Immature natural killer cell (primary cell): ENCODE measurements at places on chromosomes 7 and 10. TPM values are rescaled to one million over a fixed set of nuclear protein-coding genes. Genes with fewer than 3 reads are reported as not detected.

Gene SEMA3D
- not detected for polyA plus RNA-seq

DNA sequence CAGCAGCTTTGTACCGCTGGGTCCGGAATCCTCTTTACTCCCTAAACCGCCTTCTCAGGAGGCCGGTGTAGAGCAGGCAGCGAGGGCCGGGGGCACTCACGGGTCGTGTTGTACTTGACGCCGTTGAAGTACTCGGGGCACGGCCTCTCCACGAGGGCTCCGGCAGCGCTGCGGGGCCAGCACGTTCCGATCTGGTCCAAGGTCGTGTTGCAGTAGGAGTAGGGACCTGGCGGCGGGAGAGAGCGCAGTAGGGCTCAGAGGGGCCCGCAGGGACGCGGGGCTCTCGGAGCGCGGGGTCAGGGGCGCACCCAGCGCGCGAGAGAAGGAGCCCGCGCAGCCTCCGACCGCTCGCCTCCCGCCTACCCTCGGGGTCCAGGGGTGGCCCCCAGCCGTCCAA lies 443 bp downstream of the CRHR2 start:
- DNase-seq: no peak

Gene KIAA1217
- not detected for polyA plus RNA-seq

Gene CLRN3
- not detected for polyA plus RNA-seq

DNA sequence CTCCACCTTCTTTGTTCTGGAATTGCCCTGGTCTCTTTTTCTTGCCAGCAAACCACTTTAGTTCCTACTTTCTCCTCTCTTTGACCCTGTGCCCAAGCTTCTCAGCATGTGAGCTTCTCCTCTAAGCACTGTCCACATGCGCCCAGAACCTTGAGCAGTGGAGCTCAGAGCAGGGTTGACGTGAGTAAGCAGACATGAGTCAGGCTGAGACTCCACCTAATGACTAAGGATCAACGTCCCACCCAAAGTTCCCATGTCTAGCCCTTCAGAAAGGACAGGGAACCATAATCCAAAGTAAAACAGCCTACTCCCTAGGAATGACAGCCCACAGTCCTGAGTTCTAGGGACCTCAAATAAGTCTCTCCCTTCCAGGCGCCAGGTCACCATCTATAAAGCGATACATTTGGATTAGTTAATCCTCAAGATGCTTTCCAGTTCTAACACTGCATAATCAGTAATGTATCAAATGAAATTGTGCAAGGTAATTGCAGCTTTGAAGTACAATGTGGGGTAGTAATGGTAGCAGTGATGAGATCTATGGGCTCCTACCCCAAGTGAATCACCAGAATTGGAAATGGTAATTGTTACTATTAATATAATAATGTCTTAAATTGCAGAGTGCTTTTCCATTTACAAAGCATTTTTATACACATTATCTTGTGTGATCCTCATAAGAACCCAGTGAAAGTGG lies 44.5 kb downstream of the KCNMA1 start:
- no peak for DNase-seq

GRCh38 chr7:3109311-3109915 lies 65.7 kb upstream of the CARD11 start:
- DNase-seq: no peak

- DNase-seq: no peak
Measured at GRCh38 chr10:413662-414071, 275.8 kb downstream of the DIP2C start.

GRCh38 chr10:71357792-71358265 lies 38.8 kb downstream of the SLC29A3 start:
- no peak for DNase-seq

DNA sequence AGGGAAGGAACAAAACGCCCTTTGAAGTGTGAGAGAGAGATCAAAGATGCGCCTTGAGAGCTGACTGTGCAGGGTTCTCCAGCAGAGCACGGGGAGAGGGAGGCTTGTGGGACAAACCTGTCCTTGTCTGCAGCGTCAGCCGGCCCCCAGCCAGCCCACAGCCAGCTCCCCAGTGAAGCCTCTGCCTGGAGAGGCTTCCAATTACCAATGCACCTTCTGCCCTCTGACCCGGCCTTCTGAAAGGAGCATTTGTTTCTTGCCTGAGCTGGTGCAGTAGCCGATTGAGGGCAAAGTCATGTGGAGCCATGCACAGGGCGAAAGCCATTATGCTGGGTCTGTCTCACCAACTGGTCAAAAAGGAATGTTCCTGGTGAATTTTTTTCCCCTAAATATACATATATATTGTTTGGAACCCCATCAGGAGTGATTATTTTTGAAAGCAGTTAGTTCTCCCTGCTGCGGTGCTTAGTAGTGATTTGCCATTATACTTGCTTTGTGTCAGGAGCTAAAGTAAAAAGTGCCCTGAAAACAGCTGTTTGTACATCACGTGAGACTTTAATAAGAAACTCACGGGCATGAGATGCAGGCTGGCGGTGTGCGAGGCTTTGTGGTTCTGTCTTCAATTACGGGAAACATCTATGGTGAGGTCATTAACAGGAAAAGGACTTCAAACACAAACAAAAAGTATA lies 268.6 kb downstream of the KLF6 start:
- DNase-seq: no peak

DNA sequence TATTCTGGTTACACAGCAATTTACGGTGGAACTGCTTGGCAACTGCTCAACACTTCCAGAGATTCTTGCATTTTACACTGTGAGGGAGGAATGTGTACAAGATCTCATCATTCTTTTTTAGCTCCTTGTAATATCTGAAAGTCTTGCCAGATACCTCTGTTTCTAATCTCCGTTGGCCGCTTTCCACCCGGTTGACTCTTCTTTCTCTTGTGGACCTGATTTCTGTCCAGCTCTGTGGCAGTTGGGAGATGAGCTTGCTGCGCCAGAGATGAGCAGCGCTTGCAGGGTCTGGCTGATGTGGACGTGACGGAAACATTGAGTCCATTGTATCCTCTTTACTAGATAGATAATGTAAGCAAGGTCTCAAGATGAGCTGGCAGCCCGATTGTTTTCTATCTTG lies 27.6 kb downstream of the SPAG6 start:
- no peak for DNase-seq

DNA sequence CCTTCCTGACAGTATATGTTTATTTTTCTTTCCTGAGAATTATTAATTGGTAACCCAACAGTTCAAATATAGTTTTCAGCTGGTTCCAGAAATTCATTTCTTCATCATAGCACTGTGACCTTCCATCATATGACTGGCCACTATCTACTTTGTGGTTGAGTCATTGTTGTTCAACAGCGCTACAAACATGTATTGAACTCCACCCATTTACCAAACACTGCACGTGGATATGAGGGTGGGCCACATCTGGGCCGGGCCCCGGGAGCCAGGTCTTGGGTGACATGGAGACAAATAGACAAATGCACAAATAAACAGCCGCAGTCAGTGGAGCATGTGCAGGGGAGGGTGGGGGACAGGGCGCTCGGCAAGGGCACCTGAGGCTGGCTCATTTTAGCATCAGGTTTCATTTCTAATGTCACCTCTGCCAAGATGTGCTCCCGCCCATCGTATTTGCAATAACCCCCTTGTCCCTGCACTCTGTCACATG lies 24.0 kb upstream of the EEPD1 start:
- DNase-seq: no peak

GRCh38 chr10:6537770-6538169 lies 42.3 kb downstream of the PRKCQ start:
- DNase-seq: no peak

Gene VWA2
- polyA plus RNA-seq: not detected

- no peak for DNase-seq
Measured at GRCh38 chr10:124153023-124153826, 59.8 kb upstream of the CHST15 start.

GRCh38 chr10:61992059-61992460 lies 90.6 kb downstream of the ARID5B start:
- peak; percentile 43 for DNase-seq

- DNase-seq: no peak
Measured at GRCh38 chr7:141847996-141848395, 6.7 kb upstream of the PRSS37 start.

Gene UTF1
- not detected for polyA plus RNA-seq

Gene TMEM270
- not detected for polyA plus RNA-seq

Gene HACD1
- 5.3 TPM for polyA plus RNA-seq

DNA sequence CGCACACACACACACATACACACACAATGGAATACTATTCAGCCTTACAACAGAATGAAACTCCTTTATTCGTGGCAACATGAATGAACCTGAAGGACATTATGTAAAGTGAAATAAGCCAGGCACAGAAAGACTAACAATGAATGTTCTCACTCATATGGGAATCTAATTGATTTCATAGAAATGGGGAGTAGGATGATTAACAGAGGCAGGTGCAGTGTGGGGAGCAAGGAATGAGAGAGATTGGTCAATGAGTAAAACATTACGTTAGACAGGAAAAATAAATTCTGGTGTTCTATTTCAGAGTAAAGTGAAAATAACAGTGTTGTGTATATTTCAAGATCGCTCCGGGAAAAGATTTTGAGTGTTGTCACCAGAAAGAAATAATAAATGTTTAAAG lies 694.5 kb downstream of the NXPH1 start:
- DNase-seq: no peak

- DNase-seq: no peak
Measured at GRCh38 chr7:87941138-87941537, 7.1 kb downstream of the ADAM22 start.

Gene CDH23
- 0.59 TPM for polyA plus RNA-seq

DNA sequence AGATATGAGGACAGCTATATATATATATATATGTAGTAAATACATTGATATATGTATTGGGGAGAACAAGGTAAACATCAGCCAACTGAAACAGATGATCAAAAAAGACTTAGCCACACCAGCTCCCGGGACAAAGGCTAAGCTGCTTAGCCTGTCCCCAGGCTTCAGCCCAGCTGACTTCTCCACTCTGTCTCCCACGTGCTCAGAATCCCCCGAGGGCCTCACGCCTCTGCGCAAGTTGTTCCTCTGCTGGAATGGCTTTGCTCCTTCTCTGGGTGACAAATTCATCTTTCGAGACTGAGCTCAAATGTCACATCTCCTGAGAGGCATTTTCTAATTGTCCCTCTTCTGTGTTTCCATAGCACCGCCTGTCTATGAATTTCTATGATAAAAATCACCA lies 8.6 kb upstream of the INSIG1 start:
- DNase-seq: no peak

DNA sequence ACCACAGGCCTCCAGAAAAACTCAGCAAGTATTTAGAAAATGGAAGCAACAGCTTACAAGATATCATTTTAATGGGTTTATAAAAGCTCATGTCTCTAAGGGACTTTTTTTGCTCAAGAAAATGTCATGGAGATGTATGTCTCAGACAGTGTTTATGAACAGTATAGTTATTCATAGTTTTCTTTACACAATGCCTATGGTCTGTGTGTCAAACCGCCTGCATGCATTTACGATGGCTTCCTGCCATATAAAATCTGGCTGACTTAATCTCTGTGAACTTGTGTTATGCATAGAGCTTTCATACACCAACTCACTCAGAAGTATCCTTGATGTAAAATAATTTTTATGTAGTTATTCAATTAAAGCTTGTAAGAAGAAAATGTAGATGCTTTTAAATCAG lies 1314.2 kb upstream of the LRRTM3 start:
- DNase-seq: no peak

- peak; percentile 41 for DNase-seq
Measured at GRCh38 chr10:79400146-79401004, 45.0 kb downstream of the ZCCHC24 start.

GRCh38 chr10:76126607-76127527 lies 695.4 kb downstream of the LRMDA start:
- no peak for DNase-seq

DNA sequence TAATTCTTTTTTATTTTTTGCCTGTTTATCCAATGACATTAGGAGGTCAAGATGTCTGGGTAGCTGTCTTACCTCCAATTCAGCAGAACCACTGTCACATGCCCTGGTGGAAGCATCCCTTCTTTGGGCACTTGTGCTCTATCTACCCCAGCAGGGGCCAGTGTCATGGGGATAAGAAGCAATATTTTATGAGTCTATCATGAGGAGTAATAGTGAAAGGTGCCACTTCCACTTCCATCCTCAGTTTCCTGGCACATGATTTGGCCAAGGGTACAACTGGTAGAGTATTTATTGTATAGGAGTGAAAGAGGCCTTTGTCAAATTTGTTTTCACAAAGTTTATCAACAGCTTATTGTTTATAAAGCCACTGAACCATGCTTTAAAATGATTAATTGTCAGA lies 112.5 kb downstream of the CCDC71L start:
- no peak for DNase-seq

DNA sequence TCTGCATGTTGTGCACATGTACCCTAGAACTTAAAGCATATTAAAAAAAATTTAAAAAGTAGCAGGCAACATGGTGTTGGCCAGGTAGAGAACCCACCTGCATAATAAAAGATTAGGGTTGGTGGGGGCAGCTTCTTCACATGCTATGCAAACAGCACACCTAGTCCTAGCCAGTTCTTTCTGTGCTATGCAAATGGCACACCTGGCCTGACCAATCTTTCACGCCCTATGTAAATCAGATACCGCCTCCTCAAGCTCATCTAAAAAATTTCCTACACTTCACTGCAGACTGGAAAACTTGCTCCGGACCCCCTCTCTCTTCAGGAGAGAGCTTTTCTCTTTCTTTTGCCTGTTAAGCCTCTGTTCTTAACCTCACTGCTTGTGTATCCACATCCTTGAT lies 14.5 kb upstream of the PIP start:
- DNase-seq: no peak

DNA sequence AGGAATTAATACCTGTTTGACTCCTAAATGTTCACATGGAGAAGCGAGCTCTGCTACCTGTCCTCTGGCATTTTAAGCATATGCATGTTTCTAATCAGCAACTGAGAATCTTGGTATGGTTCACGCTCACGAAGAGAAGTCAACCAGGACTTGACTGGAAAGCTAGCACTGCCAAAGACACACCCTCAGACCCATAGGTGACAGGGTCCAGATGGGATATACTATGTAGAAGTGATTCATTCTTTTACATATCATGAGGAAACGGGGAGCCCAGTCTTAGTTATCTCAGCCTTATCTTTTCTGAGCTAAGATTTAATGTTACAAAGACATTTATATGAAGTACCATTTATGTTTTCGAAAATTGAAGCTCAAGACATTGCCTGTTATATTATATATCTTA lies 313.0 kb downstream of the DOCK4 start:
- no peak for DNase-seq

DNA sequence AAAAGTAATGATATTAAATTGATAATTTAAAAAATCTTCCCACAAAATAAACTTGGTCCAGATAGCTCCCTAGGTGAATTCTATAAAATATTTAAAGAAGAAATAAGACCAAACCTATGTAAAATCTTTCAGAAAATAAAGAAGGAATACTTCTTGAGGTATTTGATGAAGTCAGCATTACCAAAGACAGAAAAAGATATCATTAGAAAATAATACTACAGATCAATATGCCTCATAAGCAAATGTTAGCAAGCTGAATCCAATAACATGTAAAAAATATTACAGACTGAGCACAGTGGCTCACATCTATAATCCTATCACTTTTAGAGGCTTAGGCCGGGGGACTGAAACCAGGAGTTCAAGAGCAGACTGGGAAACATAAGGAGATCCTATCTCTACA lies 30.0 kb downstream of the TMEM26 start:
- no peak for DNase-seq

GRCh38 chr7:26370011-26370410 lies 78.3 kb downstream of the SNX10 start:
- no peak for DNase-seq

- DNase-seq: no peak
Measured at GRCh38 chr10:43053825-43054224, 23.0 kb upstream of the RET start.

Gene AKR1C8
- not detected for polyA plus RNA-seq

Gene MMD2
- not detected for polyA plus RNA-seq

Gene FAM24B
- polyA plus RNA-seq: 3.6 TPM

GRCh38 chr7:27636326-27637006 lies 26.2 kb downstream of the HIBADH start:
- DNase-seq: no peak

- DNase-seq: no peak
Measured at GRCh38 chr10:29648983-29649268, 14.2 kb upstream of the SVIL start.
